ENCODE measurements at places on chromosomes 13 and 19. TPM values are rescaled to one million over a fixed set of nuclear protein-coding genes. Genes with fewer than 3 reads are reported as not detected.

Gene ADGRE3
- not detected for polyA plus RNA-seq

Gene SLC25A41
- 0.69 TPM for polyA plus RNA-seq

- DNase-seq, result no peak
Observed at GRCh38 chr19:43759515-43759914, 4.8 kb upstream of the SMG9 start.

- DNase-seq, result peak; percentile 82
Observed at GRCh38 chr19:54448040-54448773, 792 bp upstream of the LENG8 start.

- no peak for DNase-seq
Observed at GRCh38 chr13:112032186-112032993, 34.6 kb upstream of the SOX1 start.

DNA sequence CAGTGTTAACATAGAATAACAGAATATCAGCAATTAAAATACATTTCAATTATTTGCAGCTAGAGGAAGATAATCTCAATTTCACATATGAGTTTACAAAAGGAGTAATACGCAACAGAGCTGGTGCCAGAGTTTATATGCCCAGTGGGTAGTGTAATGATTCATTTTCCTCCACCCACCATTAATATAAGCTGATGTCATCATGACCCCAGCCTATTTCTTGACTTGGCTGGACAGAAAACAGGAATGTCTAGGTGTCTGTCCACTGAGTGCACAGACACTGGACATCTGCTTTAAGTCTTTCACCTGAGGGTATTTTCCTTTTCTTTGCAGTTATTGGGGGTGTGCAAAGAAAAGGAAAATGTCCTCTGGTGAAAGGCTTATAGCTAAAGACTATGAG, 335.5 kb downstream of the TBC1D4 start:
- DNase-seq, result no peak

DNA sequence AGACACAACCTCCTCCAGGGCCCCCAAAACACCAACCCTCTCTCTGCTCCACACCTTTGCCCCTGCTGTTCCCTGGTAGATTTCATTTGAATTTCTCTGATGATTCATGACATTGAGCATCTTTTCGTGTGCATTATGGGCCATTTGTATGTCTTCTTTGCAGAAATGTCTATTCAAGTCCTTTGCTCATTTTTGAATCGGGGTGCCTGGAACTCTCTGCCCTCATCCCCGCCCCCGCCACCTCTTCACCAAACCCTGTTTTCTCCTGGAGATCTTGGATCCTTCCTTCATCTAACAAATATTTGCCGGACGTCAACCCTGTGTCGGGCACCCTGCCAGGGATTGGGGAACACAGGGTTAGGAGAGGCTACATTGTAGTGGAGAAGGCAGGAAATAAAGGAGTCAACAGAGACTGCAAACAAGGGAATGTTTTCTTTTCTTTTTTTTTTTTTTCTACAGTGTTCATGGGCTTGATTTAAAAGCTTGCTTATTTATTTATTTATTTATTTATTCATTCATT, 25.5 kb upstream of the SLC1A5 start:
- DNase-seq, result peak; percentile 65

DNA sequence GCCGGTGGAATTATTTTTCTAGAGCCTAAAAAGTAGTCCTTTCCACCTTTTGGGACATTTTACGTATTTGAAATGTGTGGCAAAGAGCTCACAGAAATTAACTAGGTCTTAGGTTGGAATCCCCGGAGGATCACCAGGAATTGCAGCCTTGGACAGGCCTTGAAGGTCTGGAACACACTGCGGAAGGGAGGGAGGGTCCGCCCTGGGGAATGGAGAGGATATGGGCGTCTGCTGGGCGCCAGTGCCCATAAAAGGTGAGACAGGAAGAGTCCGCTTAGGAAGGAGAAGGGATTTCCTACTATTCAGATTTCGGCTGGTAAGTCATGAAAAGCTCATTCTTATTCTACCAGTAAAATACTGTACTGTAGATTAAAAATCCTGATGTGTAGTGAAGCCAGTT, 111.9 kb downstream of the COL4A2 start:
- DNase-seq, result no peak

DNA sequence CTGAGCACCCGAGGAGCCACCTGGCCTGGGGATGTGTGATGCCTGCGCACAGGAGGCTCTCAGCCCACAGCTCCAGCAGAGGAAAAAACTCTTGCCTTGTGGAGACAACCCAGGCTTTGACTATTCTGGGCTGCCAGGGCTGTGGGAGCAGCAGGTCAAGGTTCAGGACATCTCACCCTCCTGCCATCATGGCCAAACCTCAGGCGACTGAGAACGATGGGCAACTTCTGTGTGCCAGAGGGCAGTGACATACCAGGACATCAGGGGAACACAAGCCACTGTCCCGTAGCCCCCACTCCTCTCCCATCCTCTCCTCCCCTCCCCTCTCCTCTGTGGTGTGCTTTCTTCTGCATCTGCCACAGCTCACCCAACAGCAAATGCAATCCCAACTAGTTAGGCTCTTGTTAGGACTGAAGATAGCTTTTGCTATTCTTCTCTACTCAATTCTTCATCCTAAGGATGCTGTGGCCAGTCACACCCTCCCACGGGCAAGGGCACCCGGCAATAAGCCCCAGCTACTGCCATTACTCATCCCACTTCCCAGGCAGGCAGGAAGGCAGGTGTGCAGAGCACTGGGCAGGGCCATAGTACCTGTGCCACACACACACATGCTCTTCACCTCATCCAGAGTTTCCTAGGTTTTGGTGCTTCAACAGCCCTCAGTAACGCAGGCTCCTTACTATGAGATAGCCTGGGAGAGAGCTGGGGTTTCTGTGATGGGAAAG, 16.8 kb downstream of the ELL start:
- DNase-seq, result no peak
